ENCODE measurements at places on chromosomes 4 and X. TPM values are rescaled to one million over a fixed set of nuclear protein-coding genes. Genes with fewer than 3 reads are reported as not detected.

The TCP11X1 gene
- total RNA-seq = not detected

The FHL1 gene
- 3,943 TPM for total RNA-seq

The CDX4 gene
- total RNA-seq = not detected

The KLB gene
- total RNA-seq = 7.9 TPM

The CDS1 gene
- total RNA-seq = 0.69 TPM

The GSX2 gene
- not detected for total RNA-seq

The FAM241A gene
- 21.2 TPM for total RNA-seq

The MGARP gene
- 20.6 TPM for total RNA-seq

The PABPC1L2A gene
- not detected for total RNA-seq

The SOD3 gene
- total RNA-seq = 79.5 TPM

The UGT2B17 gene
- not detected for total RNA-seq

The HSD17B13 gene
- 6.8 TPM for total RNA-seq

All from omental fat pad (tissue), 4 donors.